ENCODE measurements at places on chromosomes 4 and X.

GRCh38 chrX:69415698-69416097 lies 88.4 kb upstream of the NALF2 start:
- no peaks in the 10 kb centered on the region for H3K4me1 ChIP-seq
- H3K4me3 ChIP-seq: no peak overlapping the region
- no peak for DNase-seq
- H3K27ac ChIP-seq: no peak overlapping the region
- no peaks in the 10 kb centered on the region for H3K36me3 ChIP-seq
- no peaks in the 10 kb centered on the region for H3K27me3 ChIP-seq

GRCh38 chr4:75432683-75433082 lies 81.5 kb downstream of the RCHY1 start:
- H3K27me3 ChIP-seq: peaks cover 15% of the 10 kb centered on the region
- H3K4me3 ChIP-seq: no peak overlapping the region

GRCh38 chr4:1887052-1887451 lies 15.9 kb downstream of the NSD2 start:
- DNase-seq: no peak
- H3K27ac ChIP-seq: no peak overlapping the region
- H3K4me1 ChIP-seq: peaks cover 21% of the 10 kb centered on the region

DNA sequence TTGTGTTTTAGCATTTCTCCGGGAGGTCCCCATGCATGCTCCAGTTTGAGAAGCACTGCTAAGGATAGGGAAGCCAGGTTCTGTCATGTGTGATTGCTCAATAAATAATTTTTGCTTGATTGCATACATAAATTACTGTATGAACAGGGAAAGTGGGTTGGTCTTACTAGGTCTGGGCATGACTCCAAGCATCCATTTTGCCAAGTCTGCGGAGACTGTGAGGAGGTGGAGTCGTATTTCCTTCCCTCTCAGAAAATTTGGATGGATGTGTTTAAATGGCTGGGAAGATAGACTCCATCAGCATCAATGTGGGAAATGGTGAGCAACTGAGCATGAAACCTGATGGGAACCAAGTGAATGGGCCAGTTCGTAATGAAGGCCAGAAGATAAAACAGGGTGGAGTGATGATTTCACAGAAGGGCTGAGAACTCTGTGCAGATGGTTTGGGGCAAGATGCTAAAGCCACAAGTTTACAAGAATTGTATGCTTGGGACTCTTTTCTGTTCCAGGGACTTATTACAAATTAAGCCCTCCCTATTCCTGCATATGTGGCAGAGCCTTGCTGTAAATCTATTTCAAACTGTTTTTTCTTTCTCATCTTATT lies 84.1 kb downstream of the NHS start:
- peaks cover 2% of the 10 kb centered on the region for H3K27me3 ChIP-seq
- H3K4me3 ChIP-seq: no peak overlapping the region
- DNase-seq: no peak
- no peaks in the 10 kb centered on the region for H3K36me3 ChIP-seq
- no peaks in the 10 kb centered on the region for H3K4me1 ChIP-seq
- H3K27ac ChIP-seq: no peak overlapping the region

DNA sequence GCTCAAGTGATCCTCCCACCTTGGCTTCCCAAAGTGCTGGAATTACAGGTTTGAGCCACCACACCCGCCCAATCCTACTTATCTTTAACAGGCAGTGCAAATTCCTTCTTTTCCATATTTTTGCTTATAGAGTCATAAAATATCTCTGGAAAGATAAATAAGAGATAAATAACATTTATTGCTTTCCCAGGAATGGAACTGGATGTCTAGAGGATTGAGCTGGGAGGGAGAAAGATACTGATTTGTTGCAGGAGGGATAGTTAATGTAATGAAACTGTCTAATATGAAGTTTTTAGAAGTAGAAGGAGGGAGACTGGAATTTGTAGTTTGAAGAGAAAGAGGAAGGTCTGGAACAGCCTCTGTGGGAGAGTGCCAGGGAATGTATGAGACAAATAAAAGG lies 20.2 kb downstream of the ITGB1BP2 start:
- peaks cover 9% of the 10 kb centered on the region for H3K36me3 ChIP-seq
- no peak overlapping the region for H3K4me3 ChIP-seq
- no peak overlapping the region for H3K27ac ChIP-seq
- H3K4me1 ChIP-seq: no peaks in the 10 kb centered on the region
- DNase-seq: no peak
- no peaks in the 10 kb centered on the region for H3K27me3 ChIP-seq

DNA sequence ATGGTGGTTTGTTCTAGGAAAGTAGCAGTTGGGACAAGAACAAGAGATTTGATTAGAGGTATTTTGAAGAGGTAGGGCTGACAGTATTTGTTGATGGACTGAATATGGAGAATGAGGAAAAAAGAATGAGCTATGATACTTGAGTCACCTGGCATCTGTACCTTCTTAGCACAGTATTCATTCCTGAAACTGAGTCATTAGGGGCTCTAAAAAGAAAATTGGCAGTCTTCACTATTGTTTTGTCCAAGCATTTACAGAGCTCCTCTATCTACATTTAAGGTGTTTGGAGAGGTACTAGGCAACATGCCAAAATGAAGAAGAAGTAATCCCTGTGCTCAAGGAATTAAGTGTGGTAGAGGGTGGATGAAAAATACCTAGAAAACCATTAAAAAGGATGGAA lies 165.8 kb downstream of the SHROOM4 start:
- no peaks in the 10 kb centered on the region for H3K27me3 ChIP-seq
- no peak for DNase-seq
- no peak overlapping the region for H3K27ac ChIP-seq
- no peak overlapping the region for H3K4me3 ChIP-seq

DNA sequence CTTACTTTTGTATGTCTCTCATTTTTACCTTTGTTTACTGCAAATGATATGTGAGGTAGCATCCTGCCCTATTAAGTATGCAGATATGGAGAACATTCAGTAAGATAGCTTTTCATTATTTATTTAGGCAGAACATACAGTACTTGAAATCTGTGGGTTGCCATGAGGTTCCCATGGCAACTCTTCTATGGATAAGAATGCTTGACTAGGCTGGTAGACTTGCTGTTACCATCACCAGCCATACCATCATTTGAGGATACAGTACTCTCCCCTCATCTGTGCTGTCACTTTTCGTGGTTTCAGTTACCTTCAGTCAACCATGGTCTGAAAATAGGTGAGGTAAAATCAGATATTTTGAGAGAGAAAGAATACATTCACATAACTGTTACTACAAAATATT lies 56.7 kb downstream of the NAF1 start:
- H3K4me1 ChIP-seq: peaks cover 8% of the 10 kb centered on the region
- no peak overlapping the region for H3K4me3 ChIP-seq
- no peak for DNase-seq

GRCh38 chrX:69107231-69107739 lies 58.0 kb downstream of the PJA1 start:
- no peaks in the 10 kb centered on the region for H3K27me3 ChIP-seq
- H3K4me3 ChIP-seq: no peak overlapping the region
- no peak overlapping the region for H3K27ac ChIP-seq
- H3K36me3 ChIP-seq: no peaks in the 10 kb centered on the region
- no peaks in the 10 kb centered on the region for H3K4me1 ChIP-seq

GRCh38 chr4:2886622-2887021 lies 43.0 kb downstream of the ADD1 start:
- no peak overlapping the region for H3K27ac ChIP-seq
- H3K27me3 ChIP-seq: no peaks in the 10 kb centered on the region
- peaks cover 28% of the 10 kb centered on the region for H3K36me3 ChIP-seq

DNA sequence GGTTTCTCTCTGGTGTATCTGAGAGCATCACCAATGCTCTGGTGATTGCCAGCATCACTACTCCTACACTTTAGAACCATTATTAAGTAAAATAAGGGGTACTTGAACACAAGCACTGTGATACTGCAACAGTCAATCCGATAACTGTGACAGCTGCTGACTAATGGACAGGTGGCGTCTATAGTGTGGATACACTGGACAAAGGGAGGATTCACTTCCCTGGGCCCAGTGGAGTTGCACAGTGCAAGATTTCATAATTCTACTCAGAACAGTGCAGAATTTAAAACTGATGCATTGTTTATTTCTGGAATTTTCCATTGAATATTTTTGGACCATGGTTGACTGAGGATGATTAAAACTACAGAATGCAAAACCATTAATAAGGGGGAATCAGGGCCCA lies 97.8 kb downstream of the SHROOM3 start:
- H3K27me3 ChIP-seq: peaks cover 3% of the 10 kb centered on the region
- no peak for DNase-seq
- H3K4me3 ChIP-seq: no peak overlapping the region
- no peak overlapping the region for H3K27ac ChIP-seq
- no peaks in the 10 kb centered on the region for H3K4me1 ChIP-seq

- peak overlapping the region; percentile 92 for H3K27ac ChIP-seq
- DNase-seq: no peak
- H3K4me3 ChIP-seq: peak overlapping the region; percentile 53
- H3K4me1 ChIP-seq: peaks cover 52% of the 10 kb centered on the region
These were observed 19.7 kb downstream of the ZFX start for GRCh38 chrX:24169211-24169610.

DNA sequence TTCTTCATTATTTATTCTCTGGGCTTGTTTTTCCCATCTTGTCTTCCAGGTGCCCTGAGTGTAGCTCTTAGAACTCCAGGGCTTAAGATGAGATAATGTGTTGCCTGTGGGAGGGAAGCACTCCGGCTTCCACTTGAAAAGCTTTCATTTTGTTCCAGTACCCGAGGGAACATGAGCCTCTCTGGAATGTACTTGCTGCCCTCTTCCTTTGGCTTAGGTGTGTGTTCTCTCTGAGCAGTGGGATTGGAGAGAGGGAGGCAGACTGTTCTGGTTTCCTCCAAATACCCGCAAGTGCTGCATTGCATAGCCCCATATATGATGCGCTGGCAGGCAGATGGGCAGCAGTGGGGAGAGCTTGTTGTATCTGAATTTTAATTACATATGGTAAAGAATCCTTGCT lies 861 bp upstream of the DTHD1 start:
- H3K27me3 ChIP-seq: no peaks in the 10 kb centered on the region
- no peak overlapping the region for H3K27ac ChIP-seq
- H3K4me3 ChIP-seq: no peak overlapping the region
- DNase-seq: no peak

GRCh38 chr4:45688341-45688740 lies 435.5 kb downstream of the GABRG1 start:
- no peaks in the 10 kb centered on the region for H3K36me3 ChIP-seq
- H3K27me3 ChIP-seq: no peaks in the 10 kb centered on the region
- DNase-seq: no peak
- H3K27ac ChIP-seq: no peak overlapping the region

DNA sequence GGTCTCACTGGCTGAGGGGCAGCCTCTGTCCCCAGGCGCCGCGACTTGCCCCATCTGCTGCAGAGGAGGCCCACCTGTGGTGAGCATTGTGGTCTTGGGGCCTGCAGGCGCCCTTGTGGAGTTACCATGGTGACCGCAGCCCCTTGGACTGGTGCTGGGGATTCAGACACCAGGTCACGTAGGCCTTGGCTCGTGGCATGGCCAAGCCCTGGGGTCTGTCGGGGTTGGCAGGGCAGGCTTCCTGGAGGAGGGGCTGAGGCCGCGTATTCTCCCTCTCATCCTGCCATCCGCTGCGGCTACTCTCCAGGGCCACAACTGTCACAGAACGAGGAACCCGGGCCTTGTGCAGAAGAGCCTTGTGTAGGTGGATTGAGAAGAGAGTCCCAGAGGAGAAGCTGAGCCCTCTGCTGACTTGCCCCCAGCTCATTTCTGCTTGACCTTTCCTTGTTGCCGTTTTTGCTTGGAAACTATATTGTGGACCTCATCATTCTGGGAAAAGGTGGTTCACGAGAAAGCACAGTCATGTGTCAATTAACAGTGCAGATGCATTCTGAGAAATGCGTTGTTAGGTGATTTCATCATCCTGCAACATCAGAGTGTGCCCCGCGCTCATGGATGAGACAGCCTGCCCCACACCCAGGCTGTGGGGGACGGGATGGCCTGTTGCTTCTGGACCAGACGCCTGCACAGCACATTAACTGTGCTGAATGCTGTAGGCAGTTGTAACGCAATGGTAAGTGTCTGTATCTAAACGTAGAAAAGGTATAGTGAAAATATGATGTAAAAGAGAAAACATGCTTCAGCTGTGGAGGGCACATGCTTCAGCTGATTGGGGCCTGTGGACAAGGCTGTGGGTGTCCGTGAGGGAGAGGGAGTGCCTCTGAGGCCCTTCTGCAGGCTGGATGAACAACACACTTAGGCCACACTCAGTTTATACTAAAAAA lies 38.5 kb downstream of the TRMT44 start:
- DNase-seq: peak; percentile 15
- H3K27ac ChIP-seq: peak overlapping the region; percentile 47
- H3K4me1 ChIP-seq: peaks cover 3% of the 10 kb centered on the region
- no peaks in the 10 kb centered on the region for H3K27me3 ChIP-seq
- H3K36me3 ChIP-seq: peaks cover 18% of the 10 kb centered on the region
- H3K4me3 ChIP-seq: peak overlapping the region; percentile 24

DNA sequence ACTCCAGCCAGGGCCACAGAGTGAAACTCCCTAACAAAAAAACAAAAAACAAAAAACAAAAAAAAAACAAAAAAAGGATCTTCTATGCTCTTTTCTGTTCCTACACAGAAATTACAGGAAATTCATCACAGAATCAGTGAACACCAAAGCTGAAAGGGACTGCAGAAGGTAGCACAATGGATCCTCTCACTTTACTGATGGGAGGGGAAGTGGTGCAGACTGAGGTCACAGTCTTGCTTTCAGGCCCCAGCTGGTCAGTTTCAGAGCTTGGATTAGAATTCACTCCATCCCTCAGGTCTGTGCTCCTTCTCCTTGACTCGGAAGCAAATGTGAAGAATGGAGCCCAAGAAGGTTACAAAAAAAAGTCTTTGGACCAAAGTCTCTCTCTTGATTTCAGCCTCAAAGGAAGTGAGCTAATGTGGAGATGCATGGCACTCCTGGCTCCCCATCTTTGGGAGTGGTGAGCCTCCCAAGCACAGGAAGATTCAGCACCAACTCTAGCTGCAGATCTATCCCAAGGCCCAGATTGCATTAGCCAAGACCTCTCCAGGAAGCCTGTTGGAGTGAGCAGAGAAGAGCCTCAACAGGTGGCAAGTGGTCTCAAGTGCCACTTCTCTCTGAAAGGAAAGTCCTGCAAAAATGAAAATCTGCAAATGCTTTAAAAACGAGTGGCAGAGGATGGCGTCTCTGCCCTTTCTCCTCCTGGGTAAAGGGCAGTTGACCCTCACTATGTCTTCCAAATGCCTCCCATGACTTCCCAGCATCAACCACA lies 176.0 kb downstream of the MAML3 start:
- no peak overlapping the region for H3K4me3 ChIP-seq
- H3K27ac ChIP-seq: no peak overlapping the region
- peaks cover 11% of the 10 kb centered on the region for H3K4me1 ChIP-seq

GRCh38 chr4:53541577-53542206 lies 49.6 kb downstream of the LNX1 start:
- no peak overlapping the region for H3K4me3 ChIP-seq
- H3K36me3 ChIP-seq: no peaks in the 10 kb centered on the region
- H3K27ac ChIP-seq: no peak overlapping the region
- no peak for DNase-seq
- no peaks in the 10 kb centered on the region for H3K4me1 ChIP-seq

GRCh38 chr4:119744580-119744979 lies 116.0 kb upstream of the PDE5A start:
- DNase-seq: no peak
- no peak overlapping the region for H3K27ac ChIP-seq
- peaks cover 11% of the 10 kb centered on the region for H3K27me3 ChIP-seq
- H3K4me1 ChIP-seq: no peaks in the 10 kb centered on the region

GRCh38 chr4:85611661-85612060 lies 136.7 kb downstream of the ARHGAP24 start:
- H3K27ac ChIP-seq: no peak overlapping the region
- H3K36me3 ChIP-seq: no peaks in the 10 kb centered on the region
- DNase-seq: no peak
- H3K27me3 ChIP-seq: no peaks in the 10 kb centered on the region

Measured in activated CD4-positive, alpha-beta memory T cell treated with anti-CD3 and anti-CD28 coated beads for 36 hours (primary cell).